NCI-H1436 treated with DMSO at 0.1 percent for 48 hours (cell line): ENCODE measurements at places on chromosomes 7 and 10.

- no peak for DNase-seq
Measured at GRCh38 chr7:87476179-87476557, 688 bp upstream of the ABCB4 start.

DNA sequence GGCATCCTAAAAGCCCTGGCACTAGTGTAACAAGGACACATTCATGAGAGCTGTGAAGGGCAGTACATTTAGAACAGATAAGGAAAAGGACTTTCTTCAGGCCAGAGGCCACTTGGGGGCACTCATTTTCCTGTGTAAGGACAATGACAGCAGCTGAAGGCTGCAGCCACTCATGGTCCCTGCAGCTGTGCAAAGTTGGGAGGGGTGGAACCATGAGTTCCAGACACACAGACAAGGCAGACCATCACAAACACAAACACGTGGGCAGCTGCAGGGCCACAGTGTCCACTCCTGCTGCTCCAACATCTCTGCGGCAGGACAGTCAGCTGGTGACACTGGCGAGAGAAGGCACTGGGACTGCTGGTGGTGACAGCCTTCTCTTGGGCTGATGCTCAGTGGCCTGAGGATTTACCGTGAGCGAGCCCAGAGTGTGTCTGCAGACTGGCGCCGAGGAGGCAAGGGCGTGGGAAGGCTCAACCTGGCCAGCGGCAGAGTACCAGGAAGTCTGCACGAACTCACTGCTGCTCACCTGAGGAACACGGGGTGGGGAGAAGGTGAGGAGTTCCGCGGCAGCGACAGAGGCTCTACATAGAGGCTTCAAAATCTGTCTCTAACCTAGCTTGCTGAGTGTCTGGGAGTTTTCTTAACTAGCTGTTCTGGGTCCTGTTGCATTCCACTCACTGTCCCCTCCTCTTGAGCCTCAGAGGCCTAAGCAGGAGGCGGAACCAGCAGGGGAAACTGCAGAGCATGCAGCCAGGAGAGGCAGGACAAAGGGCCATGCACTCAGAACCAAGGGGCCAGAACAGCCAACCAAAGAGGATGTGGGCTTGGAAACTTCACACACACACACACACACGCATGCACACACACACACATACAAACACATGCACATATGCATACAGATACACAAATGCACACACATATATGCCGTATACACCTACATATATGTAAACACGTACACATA is 76.5 kb upstream of the DDC start:
- no peak for DNase-seq

DNA sequence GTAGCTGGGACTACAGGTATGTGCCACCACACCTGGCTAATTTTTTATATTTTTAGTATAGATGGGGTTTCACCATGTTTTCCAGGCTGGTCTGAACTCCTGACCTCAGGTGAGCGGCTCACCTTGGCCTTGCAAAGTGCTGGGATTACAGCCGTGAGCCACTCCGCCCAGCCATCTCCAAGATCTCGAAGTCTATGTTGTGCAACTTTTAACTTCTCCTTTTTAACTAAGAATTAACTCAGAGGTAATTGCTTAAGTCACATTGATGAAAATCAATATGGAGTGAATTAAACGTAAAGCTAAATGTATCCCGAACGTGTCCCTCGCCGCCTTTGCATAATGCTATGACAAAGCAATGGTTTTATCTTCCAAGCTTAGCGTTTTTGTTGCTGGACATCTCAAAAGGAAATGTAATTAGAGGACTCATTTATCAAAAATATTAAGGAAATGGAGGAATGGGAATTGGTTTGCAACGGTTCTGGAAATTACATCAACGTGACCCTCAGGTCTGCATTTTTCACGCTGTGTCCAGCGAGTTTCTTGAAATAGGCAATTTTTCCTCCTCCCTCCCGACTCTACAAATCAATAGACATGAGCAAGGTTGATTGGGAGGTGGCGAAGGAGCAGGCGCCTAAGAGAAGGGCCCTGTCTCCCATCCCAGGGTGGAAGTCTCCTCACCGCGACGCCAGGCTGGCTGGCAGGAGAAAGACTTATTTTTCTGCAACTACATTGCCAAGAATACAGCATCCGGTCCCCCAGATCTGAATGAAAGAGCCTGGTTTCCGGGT is 89.8 kb downstream of the TMEM130 start:
- no peak for DNase-seq

DNA sequence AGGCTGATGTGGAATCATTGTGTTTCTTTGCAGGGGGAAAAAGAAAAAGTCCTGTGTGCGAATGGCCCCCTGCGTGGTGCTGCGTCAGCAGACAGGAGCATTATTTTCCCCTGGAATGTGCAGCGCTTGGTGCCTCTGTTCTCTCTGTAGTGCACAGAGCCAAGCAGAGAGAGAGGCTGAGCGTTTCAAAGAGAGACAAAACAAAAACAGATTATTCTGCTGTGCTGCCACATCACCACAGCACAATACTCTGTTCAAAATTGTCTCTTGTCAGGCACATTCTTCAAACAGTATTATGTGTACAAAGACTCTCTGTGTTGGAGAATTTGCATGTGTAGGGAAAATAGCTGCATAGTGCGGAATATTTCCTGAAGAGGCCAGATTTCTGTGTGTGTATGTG is 609.0 kb downstream of the SDK1 start:
- DNase-seq: no peak

- no peak for DNase-seq
Measured at GRCh38 chr7:55244006-55244745, 121.0 kb upstream of the LANCL2 start.

DNA sequence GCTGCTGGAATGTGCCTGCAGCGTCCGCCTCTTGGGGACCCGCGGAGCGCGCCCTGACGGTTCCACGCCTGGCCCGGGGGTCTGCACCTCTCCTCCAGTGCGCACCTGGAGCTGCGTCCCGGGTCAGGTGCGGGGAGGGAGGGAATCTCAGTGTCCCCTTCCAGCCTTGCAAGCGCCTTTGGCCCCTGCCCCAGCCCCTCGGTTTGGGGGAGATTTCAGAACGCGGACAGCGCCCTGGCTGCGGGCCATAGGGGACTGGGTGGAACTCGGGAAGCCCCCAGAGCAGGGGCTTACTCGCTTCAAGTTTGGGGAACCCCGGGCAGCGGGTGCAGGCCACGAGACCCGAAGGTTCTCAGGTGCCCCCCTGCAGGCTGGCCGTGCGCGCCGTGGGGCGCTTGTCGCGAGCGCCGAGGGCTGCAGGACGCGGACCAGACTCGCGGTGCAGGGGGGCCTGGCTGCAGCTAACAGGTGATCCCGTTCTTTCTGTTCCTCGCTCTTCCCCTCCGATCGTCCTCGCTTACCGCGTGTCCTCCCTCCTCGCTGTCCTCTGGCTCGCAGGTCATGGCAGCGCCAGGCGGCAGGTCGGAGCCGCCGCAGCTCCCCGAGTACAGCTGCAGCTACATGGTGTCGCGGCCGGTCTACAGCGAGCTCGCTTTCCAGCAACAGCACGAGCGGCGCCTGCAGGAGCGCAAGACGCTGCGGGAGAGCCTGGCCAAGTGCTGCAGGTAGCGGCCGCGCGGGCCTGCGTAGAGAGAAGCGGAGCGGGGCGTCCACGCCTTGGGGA is 645 bp downstream of the SLC26A4 start:
- no peak for DNase-seq

DNA sequence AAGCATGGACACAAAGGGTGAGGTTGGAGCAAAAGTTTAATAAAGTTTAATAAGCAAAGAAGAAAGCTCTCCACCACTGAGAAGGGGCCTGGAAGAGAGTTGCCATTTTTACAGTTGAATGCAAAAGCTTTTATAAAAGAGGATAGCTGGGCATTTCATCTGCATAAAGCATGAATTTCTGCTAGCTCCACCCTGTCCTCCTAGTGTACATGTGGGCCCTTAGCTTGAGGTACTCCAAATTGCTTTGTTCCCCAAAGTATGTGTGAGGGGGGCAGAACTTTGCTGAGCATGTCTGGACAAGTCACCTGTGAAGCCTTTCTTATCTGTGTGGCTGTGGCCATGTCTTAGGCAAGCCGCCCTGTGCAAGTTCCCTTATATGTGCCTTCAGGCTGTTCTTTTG is 22.6 kb upstream of the CROT start:
- DNase-seq: no peak

DNA sequence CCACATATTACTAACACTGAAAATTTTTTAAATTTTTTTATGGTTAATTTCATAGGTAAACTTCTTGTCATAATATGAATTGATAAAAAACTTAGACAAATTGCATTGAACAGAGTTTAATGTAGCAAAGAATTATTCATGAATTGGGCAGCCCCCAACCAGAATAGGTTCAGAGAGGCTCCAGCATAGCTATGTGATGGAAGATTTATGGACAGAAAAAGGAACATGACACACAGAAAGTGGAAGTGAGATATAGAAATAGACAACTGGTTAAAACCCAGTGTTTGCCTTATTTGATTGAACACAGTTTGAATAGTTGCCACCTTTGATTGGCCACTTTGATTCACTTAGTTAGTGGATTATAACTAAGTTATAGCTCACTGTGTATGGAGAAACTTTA is 87.2 kb downstream of the AHR start:
- DNase-seq: no peak

DNA sequence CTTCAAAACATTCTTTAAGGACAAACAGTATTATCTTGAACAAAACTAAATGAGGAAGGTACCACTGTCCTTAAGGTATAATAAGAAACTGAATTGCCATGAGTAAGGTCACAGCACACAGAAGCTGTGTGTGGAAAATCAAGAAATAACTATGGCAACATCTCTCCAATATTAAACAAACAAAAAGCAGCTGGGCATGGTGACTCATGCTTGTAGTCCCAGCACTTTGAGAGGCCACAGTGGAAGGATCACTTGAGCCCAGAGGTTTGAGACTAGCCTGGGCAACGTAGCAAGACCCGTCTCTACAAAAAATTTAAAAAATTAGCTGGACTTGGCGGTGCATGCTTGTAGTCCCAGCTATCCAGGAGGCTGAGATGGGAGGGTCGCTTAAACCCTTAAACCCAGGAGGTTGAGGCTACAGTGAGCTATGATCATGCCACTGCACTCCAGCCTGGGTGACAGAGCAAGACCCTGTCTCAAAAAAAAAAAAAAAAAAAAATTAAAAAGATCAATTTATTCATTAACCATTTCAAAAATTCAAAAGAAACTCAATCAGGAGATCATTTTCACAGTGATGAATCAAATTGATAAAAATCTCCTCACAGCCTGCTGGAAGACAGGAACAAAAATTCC is 195.4 kb downstream of the SKIDA1 start:
- no peak for DNase-seq
